ENCODE measurements at places on chromosomes 16 and 17.

GRCh38 chr17:50181591-50182560 is 16.1 kb downstream of the SGCA start:
- DNase-seq, result no peak

GRCh38 chr16:28166394-28167208 is 45.2 kb downstream of the XPO6 start:
- no peak for DNase-seq

- no peak for DNase-seq
These were observed 13.1 kb upstream of the SREBF1 start for GRCh38 chr17:17849845-17850373.

DNA sequence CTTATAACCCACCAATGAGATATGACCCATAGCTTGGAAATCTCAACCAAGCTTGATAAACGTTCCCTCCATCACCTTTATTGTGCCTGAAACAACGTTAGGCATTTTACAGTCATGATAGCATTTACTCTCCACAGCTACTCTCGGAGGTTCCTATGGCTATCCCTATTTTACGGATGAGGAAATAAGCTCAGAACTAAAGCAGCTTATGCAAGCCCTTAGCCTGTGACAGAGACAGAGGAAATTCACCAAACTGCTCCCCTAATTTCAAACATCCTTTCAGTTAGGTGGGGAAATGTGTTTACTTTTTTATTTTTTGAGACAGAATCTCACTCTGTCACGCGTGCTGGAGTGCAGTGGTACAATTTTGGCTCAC is 18.7 kb downstream of the DCUN1D3 start:
- DNase-seq, result no peak

GRCh38 chr16:4976079-4976478 is 17.9 kb downstream of the SEC14L5 start:
- DNase-seq, result no peak

DNA sequence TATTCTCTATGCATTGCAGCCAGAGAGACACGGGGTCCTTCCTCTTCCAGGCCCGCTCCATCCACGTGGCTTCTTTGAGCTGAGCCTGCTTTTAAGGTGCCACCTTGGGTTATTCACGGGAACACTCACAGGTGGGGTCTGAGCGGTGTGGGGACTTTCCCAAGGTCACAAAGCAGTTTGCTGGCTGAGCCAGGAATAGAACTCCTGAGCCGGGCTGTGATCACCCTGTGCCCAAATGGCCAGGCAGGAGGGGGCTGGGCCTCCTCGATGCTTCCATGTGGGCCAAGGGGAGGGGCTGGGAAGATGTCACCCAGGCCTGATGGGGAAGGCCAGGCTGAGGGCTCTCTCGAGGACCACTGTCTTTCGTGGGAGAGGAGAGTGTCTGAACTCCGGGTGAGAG is 13.0 kb upstream of the GSE1 start:
- DNase-seq, result no peak

GRCh38 chr16:89049484-89050118 is 44.1 kb upstream of the ACSF3 start:
- DNase-seq, result peak; percentile 28

- DNase-seq, result no peak
These were observed 24.9 kb downstream of the HYDIN start for GRCh38 chr16:71205482-71206131.

- no peak for DNase-seq
These were observed 25.7 kb downstream of the CDYL2 start for GRCh38 chr16:80778703-80779102.

DNA sequence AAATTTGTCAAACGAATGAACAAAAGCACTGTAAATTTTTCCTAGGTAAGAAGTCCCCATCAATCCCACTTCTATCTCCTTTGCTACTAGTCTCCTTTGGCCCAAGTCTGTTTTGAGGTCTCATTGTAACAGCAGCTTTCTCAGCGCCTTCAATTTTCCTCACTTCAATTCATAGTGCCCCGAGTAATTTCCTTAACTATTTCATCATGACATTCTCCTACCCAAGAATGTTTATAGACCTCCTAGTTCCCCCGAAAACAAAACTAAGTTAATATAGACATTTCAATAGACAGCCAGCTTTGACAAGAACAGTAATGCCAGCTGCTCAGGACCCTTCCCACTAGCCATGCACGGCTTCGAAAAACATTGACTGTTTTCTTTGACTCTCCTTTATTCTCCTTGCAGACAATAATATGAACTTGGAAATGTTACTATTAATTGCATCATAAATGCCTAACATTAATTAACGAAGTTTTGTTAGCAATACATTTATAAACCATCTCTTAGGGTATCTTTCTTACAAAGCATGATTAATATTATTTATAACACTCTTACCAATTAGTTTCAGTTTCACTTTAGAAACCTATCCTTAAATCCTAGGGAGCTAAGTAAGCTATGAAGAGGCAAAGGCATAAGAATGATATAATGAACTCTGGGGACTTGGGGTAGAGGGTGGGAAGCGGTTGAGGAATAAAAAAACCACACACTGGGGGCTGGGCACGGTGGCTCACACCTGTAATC is 22.8 kb downstream of the GLG1 start:
- no peak for DNase-seq

- DNase-seq, result no peak
These were observed 56.1 kb upstream of the STAC2 start for GRCh38 chr17:39281806-39282205.

GRCh38 chr17:48905987-48906515 is 2.2 kb upstream of the UBE2Z start:
- no peak for DNase-seq

GRCh38 chr16:67180166-67180565 is 3.6 kb downstream of the MATCAP1 start:
- DNase-seq, result no peak

All from NCI-H2029 (cell line).